Fibroblast of skin of left biceps (primary cell): ENCODE measurements at places on chromosomes 2 and 18.

GRCh38 chr2:108918941-108919341 is 70.1 kb downstream of the EDAR start:
- no peak for DNase-seq

DNA sequence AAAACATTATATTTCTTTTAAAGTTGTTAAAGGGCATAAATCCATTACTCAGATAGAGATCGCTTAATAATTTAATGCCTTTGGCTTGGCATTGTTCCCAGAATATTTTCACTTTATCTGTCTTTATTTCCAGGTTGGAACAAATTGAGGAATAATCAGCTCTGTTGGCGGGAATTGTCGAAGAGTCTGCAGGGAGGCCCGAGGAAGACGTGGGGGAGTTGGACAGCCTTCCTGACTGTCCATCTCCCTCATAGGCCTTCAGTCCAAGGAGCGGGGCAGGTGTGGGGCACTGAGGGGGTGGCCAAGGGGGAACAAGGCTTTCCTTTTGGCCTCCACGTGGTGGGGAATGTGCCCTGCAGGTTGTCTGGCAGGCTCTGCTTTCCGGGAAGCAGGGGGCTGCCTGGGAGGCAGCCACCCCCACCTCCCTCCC is 179.6 kb downstream of the ZBTB7C start:
- DNase-seq, result no peak

DNA sequence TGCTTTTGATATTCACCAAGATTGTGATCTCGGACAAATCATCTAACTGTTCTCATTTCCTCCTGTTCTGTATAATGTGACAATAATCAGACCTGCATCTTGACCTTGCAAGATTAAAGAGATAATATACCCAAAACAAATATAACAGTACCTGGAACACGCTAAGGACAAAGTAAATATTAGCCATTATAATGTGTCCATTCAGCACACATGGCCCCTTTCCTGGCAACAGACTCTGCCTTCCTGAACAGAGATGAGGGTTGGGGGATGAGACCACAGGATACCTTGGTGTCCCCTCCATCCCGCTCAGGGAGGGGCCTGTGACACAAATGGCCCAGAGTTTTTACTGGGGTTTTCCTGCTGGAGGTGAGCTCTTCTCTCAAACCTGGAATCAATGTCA is 143.4 kb upstream of the SERPINE2 start:
- DNase-seq, result no peak

GRCh38 chr2:234003972-234004617 is 46.4 kb upstream of the SPP2 start:
- DNase-seq, result peak; percentile 61

DNA sequence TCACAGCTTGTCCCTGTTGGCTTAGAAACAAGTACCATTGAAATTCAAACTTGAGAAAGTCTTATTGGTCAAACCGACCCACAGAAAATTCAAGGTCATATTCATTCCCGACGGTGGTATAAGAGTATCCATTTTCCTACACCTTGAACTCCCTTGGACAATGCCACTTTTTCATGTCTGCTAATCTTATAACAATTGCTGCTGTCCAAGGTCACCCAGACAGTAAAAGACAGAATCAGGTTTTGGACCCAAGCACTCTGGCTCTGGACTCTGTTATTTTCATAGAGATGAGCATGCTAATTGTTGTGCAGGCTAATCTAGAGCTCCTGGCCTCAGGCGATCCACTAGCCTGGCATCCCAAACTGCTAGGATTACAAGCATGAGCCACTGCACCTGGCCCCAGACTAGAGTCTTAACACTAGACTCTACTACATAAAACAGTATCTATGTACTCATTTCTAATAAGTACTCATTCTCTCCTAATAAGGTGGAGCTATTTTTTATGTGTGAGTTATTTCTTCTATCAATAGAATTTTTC is 57.8 kb downstream of the C2orf76 start:
- DNase-seq, result no peak

GRCh38 chr2:189569295-189569910 is 11.2 kb downstream of the SLC40A1 start:
- DNase-seq, result no peak

DNA sequence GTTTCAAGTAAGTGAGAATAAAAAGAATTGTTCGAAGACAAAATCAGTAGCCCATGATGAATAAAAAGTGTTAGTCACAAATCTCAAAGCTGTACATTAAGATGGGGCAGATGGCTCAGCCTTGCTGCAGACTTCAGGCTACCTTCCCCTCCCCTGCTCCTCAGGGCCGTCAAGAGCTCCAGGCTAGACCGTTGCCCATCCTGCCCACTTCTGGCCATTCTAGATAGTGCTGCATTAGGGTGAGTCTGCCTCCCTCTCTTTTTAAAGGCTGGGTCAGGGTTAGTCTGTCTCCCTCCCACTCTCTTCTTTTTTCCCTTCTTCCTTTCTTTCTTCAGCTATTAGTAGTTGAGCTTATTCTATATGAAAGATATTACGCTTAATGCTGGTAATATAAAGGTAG is 86.0 kb downstream of the MAPRE2 start:
- DNase-seq, result no peak

- no peak for DNase-seq
Measured at GRCh38 chr18:3810296-3810695, 360.3 kb downstream of the TGIF1 start.

- peak; percentile 76 for DNase-seq
Measured at GRCh38 chr2:18788592-18788991, 199.2 kb upstream of the NT5C1B start.

GRCh38 chr2:215723631-215724011 is 287.8 kb upstream of the FN1 start:
- no peak for DNase-seq
